ENCODE measurements at places on chromosomes 2 and 18.

- no peak for DNase-seq
Measured at GRCh38 chr2:68719912-68720311, 14.7 kb upstream of the ARHGAP25 start.

GRCh38 chr2:174631009-174631981 is 33.7 kb upstream of the WIPF1 start:
- DNase-seq, result no peak

DNA sequence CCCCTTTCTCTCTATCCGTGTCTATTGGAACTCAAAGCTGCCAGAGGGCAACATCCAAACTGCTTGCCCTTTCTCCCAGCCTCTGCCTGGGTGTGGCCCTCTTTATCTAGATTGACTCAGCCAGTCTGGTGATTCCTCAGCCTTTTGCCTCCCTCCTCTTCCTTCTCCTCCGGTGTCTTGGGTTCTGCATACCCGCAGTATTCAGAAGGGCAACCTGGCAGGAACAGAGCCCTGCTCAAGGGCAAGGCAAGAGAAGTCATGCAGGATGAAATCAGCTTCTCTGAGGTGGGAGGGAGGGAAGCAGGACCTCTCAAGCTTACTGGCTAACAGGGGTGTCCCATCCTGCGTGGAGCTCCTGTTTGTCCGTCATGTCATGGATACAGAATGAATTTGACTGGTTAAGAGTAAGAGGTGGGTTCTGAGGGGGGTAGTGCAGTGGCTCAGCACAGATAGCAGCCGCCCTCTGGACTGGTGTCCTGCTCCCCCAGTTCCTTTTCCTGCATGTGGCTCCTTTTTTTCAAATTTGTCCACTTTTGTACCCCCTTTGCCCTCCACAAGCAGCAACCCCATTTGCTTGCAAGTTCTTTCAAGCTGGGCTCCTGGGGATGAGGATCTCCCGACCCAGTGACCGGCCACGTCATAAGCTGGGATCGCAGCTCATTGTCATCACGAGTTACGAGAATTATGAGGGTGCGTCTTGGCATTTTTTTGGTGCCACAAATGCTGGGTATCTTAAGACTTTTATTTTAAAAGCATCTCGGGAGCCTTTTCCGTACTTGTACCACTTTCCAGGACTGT is 154.1 kb downstream of the FHOD3 start:
- no peak for DNase-seq

GRCh38 chr2:73244580-73244979 is 10.5 kb downstream of the CCT7 start:
- DNase-seq, result no peak

DNA sequence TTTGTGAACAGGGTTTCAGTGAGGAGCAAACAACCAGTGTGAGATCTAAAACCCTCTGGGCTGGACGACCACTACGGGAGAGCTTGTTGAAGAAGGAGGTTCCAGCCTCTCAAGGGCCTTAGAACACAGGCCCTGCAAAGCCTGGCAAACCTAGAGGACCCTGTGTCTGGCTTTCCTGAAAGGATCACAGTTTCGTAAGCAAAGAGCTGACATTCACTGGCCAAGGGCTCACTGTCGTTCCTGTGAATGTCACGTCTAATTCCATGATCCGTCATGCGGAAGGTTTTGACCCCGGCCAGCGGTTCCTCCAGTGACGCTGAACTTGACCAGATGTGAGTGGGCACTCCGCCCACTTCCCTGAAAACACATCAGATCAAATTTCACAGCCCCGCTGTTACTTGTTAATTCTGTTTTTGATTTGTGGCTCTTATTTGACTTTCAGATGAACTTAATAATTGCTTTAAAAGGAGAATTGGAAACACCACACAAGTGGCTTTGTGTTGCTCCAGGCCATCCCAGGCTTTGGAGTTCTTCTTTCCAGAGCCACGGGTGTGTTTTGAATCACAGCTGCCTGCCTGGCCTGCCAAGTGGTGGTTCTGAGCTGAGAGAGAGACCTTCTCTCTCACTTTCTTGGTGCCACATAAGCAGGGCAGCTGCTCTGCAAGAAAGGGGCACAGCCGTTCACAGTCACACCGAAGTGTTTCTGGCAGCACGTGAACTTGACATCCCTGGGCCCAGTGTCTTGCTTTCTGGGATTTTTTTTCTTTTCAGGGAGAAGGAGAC is 308.4 kb downstream of the NDUFA10 start:
- no peak for DNase-seq

DNA sequence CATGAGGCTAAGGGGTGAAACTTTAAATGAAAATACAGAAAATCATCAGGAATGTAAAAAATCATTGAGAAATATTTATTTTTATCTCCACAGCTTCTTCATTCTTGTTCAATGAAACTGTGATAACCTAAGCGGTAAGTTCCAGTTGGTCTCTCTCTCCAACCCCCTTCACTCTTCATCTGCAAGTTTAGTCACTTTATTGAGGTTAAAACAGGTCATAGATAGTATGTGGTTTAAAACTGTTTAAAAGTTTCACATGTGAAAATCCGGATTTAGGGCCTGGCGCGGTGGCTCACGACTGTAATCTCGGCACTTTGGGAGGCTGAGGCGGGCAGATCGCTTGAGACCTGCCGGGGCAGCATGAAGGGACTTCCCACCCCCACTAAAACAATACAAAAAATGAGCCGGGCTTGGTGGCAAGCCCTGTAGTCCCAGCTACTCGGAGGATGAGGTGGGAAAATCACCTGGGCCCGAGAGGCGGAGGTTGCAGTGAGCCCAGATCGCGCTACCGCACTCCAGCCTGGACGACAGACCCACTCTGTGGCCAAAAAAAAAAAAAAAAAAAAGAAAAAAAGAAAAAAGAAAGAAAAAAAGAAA is 1.6 kb upstream of the PHLPP1 start:
- DNase-seq, result no peak
